ENCODE measurements at places on chromosomes 12 and 14.

DNA sequence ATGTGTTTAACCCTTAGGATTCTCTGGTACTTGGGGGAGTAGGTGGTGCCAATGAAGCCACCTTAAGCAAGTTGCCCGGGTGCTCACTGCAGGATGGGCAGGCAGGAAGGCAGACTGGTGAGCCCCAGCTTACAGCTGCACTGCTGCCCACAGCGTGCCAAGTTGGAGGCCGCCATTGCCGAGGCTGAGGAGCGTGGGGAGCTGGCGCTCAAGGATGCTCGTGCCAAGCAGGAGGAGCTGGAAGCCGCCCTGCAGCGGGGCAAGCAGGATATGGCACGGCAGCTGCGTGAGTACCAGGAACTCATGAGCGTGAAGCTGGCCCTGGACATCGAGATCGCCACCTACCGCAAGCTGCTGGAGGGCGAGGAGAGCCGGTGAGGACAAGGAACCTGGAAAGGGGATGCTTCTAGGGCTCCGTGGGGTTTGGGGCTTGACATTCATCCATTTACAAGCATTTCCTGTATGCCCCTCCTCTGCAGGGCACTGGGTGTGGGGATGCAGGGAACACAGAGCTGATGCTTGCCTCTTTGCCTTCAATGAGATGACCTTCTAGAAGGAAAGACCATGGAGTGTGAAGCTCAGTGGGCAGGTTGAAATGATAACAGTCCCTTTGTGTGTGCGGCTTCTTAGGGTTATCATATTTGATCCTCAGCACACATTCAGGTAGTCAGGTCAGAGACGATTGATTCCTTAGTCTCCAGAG is 12.4 kb downstream of the KRT7 start:
- peak; percentile 83 for DNase-seq

GRCh38 chr12:89353823-89354611 is 1.7 kb upstream of the DUSP6 start:
- DNase-seq, result peak; percentile 85

- DNase-seq, result no peak
These were observed 38.9 kb downstream of the KIF21A start for GRCh38 chr12:39404000-39404399.

GRCh38 chr12:71439613-71440344 is at the start of gene LGR5:
Gene LGR5, plus strand, starts transcription at chr12:71439798. Its CDS starts 283 bp downstream, at chr12:71440081.
- peak; percentile 48 for DNase-seq

GRCh38 chr14:53764846-53765245 is 191.8 kb downstream of the BMP4 start:
- DNase-seq, result no peak

DNA sequence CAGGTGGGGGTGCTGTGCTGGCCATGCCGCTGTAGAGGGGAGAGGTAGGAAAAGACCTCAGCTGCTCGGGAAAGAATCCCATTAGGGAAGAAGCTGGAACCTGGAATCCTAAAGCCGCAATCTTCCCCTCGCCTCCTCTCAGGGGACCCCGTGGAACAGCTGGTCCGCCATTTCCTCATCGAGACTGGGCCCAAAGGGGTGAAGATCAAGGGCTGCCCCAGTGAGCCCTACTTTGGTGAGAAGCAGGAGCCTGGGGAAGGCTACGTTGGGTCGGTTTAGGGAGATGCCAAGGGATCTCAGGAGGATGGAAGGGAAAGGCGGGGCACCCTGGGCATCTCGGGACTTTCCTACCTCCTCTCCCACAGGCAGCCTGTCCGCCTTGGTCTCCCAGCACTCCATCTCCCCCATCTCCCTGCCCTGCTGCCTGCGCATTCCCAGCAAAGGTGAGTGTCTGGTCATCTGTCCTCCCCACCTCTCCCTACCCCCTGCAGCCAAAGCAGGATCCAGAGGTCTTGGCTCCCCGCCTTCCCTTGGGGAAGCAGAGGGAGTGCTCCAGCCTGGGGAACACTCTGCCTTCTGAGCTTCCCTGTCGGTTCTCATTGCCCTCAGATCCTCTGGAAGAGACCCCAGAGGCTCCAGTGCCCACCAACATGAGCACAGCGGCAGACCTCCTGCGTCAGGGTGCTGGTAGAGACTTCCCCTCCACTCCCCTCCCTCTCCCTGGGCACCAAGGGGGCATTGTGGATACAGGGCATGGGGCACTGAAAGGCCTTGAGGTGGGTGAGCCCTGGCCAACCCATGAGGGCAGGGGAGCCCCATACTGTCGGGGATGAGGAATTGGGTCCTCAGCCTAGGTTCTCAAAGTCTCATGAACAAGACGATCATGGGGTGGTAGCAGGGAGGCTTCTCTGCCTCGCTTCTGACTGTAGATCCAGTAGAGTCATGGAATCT is 12.4 kb downstream of the TNS2 start:
- no peak for DNase-seq

DNA sequence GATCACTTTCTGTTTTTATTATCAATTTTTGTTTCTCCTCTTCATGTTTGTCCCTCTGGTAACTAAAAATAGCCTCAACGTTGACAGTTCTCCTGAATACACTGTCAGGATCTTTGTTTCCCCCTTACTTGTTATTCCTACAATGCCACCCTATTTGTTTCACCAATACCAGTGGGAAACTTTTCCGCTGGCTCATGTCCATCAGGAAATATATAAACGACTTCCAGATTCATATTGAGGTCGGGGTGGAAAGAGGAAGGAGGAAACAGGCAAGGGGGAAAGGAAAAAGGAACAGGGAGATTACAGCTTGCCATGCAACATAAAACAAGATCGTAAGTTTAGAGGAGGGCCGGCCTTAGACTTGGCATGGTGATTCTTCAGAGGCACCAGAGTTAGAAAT is 61.7 kb downstream of the BTBD7 start:
- no peak for DNase-seq

- no peak for DNase-seq
These were observed 213.5 kb downstream of the PELI2 start for GRCh38 chr14:56331592-56332216.

DNA sequence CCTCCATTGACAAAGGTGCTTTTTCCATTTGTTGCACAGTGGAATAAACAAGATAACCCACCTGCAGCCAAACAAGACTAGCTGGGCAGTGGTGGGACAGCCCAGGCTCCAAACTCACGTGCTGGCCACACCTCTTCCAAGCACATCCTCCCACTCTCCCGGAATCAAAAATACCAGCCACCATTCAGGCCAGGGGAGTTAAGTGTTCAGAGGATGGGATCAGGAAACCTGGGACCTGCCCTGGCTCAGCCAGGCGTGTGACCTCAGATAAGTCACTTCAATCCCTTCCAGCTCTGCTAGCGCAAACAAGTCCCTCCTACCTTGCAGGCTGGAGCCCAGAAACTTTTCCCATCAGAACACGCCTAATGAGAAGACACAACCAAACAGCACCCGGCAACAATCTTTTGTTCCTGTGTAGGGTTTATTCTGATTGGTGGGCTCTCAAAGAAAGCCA is 43.3 kb downstream of the ACTN1 start:
- no peak for DNase-seq

- DNase-seq, result peak; percentile 10
These were observed 479.3 kb downstream of the SLC16A7 start for GRCh38 chr12:60075091-60075490.

DNA sequence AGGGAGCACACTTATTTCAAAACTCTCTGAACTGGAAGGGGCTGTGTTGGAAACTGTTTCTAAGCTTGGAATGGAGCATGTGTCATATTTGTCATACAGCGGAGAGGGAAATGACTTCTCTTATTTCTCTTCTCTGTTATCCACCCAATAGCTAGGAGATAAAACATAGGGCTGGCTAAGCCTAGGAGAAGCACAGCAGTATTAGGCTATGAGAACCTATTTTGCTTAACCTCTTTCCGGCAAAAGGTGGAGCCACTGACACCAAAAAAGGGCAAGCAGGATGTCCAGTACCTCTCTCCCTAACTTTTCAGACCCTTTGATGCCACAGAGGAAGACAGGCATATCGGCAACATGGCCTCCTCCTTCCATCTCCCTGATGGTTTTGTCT is 148.3 kb downstream of the CRADD start:
- no peak for DNase-seq

DNA sequence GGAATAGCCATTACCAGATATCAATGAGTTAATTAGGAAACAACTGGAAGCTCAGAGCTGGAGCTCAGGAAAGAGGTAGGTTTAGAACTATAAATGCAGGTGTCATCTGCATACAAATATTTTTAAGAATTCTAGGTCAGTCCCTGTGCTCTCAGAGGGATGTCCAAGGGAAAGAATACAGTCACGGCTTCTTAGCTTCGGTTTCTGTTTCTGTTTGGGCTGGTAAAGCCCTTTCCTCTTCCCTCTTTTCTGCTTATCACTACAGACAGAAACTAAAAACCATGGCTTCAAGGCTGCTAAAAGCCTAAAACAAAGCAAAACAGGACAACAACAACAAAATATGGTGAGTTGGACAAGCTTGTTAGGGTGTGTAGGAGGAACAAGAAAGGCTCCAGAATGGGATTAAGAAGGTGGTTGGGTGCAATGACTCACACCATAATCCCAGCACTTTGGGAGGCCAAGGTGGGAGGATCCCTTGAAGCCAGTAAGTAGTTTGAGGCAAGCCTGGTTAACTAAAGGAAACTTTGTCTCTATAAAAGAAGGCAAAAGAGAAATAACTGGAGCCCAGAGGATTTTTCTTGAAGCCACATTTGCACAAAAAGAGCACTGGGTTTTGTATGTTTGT is 113.0 kb downstream of the SEC23A start:
- peak; percentile 23 for DNase-seq

DNA sequence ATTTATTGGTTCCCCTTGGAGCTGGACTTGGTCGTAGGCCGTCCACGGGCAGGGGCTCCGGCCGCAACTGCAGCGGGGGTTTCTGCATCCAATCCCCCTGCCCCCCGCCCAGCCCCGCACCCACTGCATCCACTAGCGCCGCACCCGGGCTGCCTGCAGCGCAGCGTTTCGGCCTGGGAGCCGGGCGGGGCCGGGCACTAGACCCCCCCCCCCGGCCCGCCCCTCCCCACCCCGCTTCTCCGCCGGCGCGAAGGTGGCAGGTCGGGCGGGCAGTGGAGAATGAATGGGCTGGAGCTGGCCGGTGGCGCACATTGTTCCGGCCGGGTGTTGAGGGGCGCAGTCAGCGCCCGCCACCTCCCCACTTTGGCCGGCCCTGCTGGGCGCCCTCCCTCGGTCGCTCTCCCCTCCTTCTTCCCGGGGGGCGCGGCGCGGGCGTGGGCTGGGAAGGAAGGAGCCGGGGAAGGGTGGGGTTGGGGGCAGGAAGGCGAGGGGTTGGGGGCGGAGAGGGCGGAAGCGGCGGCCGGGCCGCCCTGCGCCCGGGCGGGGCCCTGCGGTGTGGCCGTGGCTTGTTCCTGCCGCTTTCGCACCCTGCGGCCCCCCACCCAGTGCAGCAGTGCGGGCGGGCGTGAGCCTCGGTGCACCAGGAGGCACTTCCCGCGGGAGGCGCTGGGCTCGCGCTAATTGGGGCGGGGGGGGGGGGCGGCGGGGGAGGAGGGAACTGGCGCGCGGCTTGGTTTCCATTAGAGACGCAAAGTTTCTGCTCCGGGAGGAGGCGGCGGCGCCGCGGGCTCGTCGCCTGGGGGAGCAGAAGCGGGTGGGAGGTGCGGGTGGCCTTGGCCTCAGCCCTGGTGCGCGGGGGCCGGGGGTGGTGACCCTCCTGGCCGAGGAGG is 841 bp downstream of the CALM1 start:
- DNase-seq, result peak; percentile 72

DNA sequence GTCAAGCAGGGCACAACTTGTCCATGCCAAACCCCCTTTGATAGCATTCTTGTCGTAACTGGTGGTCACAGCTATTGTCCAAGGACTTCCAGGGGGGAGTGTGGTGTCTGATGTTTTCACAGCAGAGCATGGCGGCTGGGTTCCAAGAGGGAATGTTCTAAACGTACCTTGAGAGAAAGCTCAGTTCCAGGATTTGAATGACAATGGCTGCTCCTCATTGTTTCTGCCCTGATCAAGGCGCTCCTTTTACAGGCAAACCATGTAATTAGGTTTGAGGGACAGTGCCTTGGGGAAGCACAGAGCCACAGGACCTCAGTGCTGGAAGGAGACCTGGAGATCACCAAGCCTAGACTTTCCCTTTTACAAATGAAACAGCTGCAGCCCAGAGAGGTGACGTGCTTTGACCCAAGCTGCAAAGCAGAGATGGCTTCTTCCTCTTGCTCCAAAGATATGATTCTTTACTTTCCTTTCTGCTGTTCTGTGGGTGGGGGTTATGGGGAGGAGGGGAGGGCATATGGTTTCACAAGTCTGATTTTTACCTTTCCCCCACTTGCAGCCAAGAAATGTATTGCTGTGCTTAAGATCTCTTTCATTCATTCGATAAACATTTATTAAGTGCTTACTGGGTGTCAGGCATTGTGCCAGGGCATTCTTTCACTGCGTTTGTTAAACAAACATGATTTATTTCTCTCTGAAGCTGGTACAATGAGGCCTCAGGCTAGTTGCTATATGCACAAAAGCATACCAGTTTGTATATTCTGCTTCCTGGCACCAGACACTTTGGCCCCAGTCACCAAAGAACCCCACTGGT is 172.8 kb downstream of the KTN1 start:
- DNase-seq, result peak; percentile 56

DNA sequence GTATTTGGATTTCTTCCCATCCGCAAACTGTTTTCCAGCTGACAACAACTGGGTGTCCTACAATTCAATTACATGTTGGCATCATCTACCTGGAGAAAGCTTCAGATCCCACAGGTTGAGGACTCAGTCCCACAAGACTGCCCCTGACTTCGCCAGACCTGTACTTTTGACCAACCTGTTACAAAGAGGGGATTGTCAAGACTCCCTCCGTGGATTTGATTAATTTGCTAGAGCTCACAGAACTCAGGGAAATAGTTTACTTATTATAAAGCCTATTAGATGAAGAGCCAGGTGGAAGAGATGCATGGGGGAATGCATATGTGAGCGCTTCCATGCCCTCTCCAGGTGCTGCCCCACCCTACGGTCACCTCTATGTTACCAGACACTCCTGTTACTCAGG is 14.6 kb downstream of the RESF1 start:
- DNase-seq, result no peak
